ENCODE measurements at places on chromosomes 5 and 9.

DNA sequence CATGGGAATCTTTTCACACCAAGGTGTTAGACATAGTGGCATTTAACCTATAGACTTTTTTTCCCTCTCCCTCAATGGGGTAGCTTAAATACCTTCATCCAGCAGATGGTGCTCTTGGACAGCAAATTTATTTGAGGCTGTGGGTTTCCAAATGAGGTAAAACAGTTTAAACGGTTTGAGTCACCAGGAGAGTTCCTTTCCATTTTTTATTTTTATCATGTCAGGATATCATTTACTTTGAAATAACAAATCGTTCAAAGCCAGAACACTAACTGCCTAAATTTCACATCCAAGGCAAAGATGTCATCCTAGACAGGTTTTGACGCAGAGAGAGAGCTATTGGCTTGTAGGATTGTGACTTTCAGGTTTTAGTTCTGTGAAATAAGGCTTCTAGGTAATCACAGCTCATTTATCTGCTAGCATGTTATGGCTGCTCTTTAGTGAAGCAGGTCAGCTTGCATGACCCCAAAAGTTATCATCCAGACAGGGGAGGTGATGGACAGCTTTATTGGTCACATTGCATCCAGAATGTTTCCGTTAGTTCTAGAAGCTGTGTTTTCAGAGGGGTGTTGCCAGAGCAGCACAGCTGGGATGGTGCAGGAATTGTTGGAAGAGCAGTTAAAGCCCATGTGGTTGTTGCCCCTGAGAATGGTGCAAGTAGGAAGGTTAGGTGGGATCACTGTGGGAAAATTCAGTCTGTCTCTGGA lies 69.8 kb downstream of the KDM4C start:
- peak; percentile 34 for DNase-seq

DNA sequence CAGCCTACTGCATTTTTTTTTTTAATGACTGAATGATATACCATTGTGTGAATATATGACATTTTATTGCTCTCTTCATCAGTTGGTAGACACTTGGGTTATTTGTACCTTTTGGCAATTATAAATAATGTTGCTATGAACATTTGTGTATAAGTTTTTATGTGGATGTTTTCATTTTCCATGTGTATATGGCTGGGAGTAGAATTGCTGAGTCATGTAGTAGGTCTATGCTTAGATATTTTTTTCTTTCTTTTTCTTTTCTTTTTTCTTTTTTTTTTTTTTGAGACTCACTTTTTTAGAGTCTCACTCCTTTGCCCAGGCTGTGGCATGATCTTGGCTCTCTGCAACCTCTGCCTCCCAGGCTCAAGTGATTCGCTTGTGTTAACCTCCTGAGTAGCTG lies 32.9 kb upstream of the FAM120AOS start:
- no peak for DNase-seq

DNA sequence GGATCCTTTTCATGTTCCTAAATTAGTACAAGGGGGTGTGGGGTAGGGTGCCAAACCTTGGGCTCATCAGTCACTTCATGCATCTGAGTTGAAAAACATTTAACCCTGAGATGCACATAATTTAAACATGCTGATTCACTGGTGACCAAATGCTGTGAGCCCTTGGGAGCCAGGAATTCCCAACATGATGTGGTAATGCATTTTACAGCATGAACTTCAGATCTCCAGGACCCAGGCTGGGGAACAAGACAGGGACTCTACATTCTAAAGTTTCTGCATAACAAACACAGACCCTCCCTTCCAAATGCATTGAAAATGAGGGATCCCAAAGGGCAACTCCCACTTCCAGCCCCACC lies 322.2 kb downstream of the NDUFS4 start:
- DNase-seq = no peak

GRCh38 chr5:104052558-104053352 lies 490.2 kb upstream of the NUDT12 start:
- no peak for DNase-seq

DNA sequence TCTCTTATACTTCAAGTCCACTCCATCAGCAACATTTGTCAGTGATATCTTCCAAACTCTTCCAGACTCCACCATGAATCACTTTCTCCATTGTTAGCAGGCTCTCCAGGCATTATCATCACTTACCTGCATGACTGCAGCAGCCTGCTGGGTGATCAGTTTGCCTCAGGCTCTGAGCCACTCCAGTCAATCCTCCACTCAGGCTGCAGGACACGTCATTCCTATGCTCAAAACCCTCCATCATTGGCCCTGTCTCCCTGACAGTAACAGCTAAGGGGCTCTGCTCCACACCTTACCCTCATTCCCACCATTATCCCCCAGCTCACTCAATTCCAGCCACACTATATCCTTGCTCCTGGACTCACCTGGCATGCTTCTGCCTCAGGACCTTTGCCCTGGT lies 10.7 kb downstream of the DIRAS2 start:
- DNase-seq = no peak

DNA sequence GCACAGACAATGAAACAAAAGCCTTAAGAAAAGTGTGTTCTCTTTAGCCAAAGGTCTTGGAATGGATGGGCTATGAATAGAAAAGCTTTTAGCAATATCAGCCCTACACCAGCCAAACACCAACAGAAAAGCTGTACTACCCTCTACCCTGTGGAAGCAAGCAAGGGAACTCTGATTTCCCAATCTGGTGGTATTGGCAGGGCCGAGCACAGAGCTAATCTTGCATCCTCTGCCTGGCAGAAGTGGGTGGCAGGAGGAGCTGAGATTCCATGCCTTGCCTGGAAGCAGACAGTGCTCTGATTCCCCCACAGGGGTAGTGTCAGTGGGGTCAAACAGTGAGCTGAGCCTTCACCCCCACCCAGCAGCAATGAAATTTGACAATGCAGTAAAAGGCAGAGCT lies 29.6 kb upstream of the ZNF782 start:
- no peak for DNase-seq

GRCh38 chr9:124395826-124396225 lies 19.4 kb downstream of the PSMB7 start:
- DNase-seq = no peak

- peak; percentile 36 for DNase-seq
Measured at GRCh38 chr5:172641359-172642050, 442 bp downstream of the NEURL1B start.

- no peak for DNase-seq
Measured at GRCh38 chr5:135162661-135163265, 128.7 kb upstream of the PITX1 start.

DNA sequence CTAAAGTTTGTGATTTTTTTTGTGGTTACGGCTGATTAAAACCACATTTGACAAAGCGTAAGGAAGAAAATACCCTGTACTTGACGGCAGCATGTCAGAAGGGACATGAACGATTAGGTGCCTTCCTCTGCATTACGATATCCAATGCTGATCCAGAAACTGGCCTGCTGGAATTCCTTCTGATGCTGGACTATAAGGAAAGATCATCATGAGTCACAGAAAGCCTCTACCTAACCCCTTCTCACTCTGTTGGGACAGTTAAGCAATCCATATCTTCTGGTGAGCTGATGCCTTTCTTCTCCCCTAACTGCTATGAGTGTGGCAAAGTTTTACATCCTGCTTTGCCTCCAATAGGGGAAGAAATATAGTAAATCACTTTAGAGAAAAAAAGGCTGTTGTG lies 78.4 kb upstream of the PAPPA start:
- no peak for DNase-seq

Measured in HEK293T (cell line).